Astrocyte of the cerebellum (primary cell): ENCODE measurements at places on chromosomes 13 and 19.

DNA sequence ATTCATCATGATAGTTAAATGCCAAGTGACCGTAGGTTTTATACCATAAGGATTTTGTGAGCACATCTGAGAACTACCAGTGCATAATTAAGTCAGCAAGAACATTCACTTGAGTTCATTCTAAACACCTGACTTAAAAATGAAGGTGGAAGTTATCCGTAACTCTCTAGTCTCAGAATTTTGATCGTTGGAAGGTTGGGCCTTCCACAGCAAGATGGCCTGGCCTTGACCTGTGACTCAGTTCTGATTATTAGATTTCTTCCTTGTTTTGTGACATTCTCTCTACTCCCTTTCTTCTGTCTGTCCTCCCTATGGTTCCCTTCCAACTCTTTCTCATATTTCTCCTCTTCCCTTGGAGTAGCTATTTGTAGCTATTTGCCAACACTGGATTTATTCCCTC, 20.0 kb upstream of the WDFY2 start:
- DNase-seq, result no peak

DNA sequence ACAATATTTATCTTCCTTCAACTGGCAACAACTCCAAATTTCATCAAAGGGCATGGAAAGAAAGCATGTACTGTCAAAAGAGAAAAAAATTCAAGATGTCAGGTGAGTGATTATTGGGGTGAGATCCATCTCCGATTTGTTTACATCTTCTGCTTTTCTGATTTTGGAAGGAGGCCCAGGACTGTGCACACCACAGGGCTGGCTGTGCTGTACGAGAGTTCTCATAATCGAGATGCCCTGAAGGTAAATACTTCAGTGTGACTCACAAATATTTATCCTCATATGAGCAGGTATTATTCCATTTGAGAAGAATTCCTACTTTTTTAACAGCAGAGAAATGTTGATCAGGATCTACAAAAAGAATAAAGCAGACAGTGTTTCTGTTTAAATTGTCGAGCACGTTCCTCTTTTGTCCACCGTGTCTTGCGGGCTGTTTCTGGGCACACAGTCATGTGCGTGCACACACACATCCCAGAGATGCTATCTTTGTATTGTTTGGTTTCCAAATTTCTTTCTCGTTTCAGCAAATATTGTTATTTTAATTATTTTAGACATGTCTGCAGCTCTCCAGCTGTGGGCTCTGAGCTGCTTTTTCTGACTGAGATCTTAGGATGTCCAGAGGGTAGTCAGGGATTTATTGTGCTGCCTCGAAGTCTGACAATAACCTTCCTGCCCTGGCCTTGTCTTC, 103.8 kb downstream of the KL start:
- DNase-seq, result peak; percentile 54

- peak; percentile 88 for DNase-seq
Measured at GRCh38 chr13:59494560-59494970, 669.2 kb downstream of the DIAPH3 start.

- no peak for DNase-seq
Measured at GRCh38 chr13:109249780-109250528, 536.4 kb downstream of the IRS2 start.

DNA sequence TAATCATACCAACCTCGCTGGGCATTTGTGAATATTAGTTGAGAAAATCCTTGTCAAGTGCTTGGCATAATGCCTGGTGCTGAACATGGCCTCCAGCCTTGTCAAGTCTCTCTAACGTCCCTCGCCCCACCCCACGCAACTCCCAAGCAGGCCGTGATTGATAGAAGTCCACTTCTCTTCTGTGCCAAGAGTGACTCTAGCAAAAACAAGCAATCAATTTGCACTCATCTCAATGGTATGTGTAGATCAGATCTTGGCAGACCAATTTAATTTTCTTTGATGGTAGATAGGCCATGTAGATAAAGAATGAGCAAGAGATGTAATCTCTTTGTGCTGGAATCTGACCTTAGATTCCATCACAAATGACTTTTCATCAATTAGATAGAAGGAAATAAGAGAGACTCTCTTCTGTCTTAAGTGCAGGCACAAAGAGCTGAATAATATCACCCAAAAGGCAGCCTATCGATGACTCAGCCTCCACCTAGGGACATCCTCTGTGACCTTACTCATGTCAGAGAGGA, 31.0 kb upstream of the KATNAL1 start:
- no peak for DNase-seq

GRCh38 chr19:13117772-13118423, at the start of gene NACC1:
Gene NACC1 (plus strand): TSS chr19:13118264. CDS start chr19:13135208, 16,944 bp downstream.
- DNase-seq, result peak; percentile 60

GRCh38 chr19:30896554-30896953, 452.7 kb downstream of the TSHZ3 start:
- DNase-seq, result no peak

DNA sequence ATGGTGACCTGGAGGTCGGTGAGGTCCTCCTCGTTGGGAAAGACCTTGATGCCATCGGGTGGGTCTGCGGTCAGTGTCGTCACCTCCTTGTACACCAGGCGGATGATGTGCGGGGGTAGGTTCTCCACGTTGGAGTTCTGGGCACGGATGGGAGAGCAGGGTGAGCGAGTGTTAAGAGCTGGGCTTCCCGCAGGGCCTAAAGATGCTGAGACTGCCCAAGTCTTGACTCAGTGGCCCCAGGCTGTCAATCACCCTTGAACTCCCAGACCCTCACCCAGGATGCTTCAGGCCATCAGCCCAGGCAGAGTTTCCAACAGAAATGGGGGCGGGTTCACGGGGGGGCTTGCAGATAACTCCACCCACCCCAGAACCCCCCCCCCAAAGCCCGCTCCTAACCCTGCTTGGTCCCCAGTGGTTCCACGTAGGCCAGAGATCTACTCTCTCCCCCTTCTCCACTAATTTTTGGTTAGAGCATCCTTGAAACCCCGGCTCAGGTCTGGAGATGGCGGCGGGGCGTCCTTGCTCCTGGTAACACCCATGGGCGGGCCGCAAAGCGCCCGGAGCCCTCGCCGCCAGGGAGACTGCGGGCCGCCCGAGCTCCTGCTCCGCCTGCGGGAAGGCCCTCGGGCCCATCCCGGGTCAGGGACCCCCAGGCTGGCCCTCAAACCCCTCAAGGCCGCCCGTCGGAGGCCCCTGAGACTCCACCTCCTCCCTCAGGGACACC, 600 bp downstream of the UBE2S start:
- DNase-seq, result no peak

DNA sequence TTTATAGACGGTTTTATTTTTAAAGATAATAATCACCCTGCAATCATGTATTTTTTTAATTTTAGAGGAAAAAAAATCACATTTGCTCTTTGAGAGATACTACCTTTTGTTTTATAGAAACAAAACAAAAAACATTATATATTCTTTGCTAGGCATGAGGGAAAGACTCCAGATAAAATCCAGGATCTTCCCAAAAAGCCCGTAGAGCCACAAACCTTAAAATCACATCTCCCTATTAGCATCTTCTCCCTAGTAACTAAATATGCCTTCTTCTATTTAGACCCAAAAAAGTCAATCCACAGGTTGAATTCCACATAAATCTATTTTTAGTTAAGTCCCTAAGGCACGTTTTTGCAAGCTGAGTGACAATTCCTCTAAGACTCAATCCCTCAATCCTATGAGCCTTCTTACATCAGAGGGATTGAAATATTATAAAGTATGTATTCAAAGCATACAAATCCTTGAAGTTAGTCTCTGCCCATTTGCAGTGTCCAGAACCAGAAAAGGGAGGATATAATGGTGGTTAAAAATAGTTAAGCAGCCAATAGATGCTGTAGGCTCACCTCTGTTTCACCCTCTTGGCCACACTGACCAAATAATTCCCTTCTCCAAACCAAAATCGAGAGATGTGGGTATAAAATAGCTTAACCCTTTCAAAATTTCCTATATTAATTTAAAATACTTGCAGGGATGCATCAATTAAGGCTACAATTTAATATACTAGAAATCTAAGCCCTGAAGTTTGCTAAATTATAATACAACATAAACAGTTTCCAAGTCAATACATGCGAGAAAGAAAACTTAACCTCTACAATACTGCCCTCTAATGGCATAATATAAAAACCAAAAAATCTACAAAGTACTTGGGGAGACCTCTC, 64.0 kb downstream of the SERP2 start:
- no peak for DNase-seq

DNA sequence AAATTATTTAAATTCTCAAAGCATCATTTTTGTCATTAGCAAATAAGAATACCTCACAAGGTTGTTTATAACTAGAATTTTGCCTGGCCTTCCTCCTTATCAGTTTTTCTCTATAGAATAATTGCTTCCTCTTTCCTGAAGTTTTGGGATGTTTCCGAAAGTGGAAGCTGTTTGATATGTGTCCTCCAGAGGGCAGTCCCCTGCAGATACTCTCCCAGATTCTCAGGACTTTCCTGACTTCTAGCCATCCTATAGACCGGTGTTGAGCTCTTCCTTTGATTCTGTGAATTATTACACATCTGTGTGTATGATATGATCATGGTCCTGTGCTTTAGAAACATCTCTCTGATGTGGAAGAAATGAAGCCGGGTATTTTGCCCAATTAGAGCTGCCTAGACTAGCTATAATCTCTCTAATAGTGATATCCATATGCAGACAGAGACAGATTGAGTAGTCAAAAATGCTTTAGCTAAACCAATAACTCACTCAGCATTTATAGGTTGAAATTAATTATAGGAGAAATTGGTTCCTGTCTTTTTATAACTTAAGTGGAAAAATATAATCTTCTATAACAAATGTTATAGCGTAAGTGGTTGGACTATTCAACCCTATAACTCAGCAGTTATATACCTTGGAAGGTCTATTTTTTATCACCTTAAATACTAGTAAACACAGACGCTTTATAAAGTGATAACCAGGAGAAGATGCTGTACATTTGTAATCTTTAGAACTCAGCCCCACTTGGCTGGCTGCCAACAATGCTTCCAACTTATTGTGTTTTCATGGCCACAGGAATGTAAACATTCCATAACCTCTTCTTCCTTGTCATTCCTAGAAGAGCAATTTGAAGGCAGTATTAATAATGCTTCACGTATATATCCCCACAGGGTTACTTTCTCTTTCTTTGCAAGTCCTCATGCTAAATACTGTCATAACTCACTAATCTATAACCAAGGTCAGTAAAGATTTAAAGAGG, 201.0 kb upstream of the RXFP2 start:
- no peak for DNase-seq

DNA sequence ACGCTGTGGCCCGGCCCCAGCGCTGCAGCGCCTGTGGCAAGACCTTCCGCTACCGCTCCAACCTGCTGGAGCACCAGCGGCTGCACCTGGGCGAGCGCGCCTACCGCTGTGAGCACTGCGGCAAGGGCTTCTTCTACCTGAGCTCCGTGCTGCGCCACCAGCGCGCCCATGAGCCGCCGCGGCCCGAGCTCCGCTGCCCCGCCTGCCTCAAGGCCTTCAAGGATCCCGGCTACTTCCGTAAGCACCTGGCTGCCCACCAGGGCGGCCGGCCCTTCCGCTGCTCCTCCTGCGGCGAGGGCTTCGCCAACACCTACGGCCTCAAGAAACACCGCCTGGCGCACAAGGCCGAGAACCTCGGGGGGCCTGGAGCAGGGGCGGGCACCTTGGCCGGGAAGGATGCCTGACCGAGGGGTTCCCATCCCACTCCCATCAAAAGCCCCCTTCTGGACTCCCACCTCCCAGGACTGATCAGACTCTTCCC, 7.9 kb downstream of the ZNF784 start:
- no peak for DNase-seq

DNA sequence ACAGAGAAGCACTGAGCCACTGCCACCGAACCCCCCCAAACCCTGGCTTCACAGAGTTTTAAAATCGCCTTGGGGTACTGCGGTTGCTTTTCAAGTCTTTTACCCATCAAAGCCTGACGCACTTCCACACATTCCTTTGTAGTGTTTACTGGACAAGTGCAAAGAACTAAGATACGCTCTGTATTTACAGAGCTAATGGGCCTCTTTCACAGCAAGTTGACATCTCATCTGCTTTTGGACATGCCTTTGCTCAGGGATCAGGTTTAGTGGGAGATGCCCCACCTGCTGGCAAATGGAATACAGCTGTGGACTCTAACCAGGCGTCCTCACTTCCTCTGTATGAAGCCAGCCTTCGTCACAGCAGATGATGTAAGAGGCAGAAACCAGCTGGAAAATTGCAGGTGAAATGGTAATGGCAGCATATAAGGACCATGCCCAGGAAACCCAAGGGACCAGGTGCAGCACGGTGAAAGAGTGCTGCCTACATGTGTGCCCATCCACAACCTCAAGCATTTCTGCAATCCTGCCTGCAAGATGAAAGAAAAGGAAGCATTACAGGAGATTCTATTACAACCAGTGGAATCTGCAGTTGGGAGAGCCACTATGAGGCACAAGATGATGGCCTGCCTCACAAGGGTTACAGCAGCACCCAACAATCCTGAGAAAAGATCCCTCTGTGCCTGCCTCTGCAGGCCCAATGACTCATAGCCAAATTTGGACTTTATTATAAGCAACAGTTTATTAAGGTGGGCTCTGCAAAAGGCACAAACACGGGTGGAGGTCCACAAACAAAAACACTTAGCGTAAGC, 34.7 kb downstream of the BRD4 start:
- DNase-seq, result no peak
